Left lung (tissue), 14 donors: ENCODE measurements at places on chromosomes 11 and 22. TPM values are rescaled to one million over a fixed set of nuclear protein-coding genes. Genes with fewer than 3 reads are reported as not detected.
A peak's percentile ranks its signal among the peaks of the same experiment; 100 is the strongest.

DNA sequence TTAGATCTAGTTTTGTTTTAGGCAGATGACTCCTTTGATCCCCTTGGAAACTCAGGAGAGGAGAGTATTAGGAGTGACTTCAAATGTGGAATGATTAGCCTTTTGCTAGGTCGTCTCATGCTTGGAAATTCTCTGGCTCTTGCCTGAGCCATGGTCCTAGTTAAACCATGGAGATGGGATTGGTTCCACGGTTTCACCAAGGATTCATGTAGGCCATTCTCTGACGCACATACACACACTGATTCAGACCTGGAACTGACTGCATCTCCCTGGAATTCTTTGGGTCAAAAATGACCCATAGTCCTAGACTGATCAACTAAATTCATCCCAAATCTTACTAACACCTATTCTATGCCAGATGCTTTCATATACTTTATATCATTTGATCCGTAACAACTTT lies 56.5 kb downstream of the POLD3 start:
- no peaks in the 10 kb centered on the region for H3K4me1 ChIP-seq
- no peak for DNase-seq
- H3K4me3 ChIP-seq, result no peak overlapping the region
- no peaks in the 10 kb centered on the region for H3K27me3 ChIP-seq
- no peak overlapping the region for H3K27ac ChIP-seq

- no peaks in the 10 kb centered on the region for H3K36me3 ChIP-seq
- H3K27me3 ChIP-seq, result no peaks in the 10 kb centered on the region
- H3K4me3 ChIP-seq, result no peak overlapping the region
- H3K4me1 ChIP-seq, result peaks cover 4% of the 10 kb centered on the region
- no peak overlapping the region for H3K27ac ChIP-seq
Observed at GRCh38 chr11:60941371-60942119, 10.4 kb downstream of the SLC15A3 start.

GRCh38 chr11:131217313-131218310 lies 152.8 kb upstream of the NTM start:
- no peaks in the 10 kb centered on the region for H3K36me3 ChIP-seq
- H3K27ac ChIP-seq, result no peak overlapping the region
- H3K27me3 ChIP-seq, result no peaks in the 10 kb centered on the region

- no peaks in the 10 kb centered on the region for H3K36me3 ChIP-seq
- no peaks in the 10 kb centered on the region for H3K27me3 ChIP-seq
- H3K27ac ChIP-seq, result no peak overlapping the region
- H3K4me1 ChIP-seq, result no peaks in the 10 kb centered on the region
- no peak for DNase-seq
Observed at GRCh38 chr11:111093061-111093460, 152.5 kb upstream of the POU2AF2 start.

DNA sequence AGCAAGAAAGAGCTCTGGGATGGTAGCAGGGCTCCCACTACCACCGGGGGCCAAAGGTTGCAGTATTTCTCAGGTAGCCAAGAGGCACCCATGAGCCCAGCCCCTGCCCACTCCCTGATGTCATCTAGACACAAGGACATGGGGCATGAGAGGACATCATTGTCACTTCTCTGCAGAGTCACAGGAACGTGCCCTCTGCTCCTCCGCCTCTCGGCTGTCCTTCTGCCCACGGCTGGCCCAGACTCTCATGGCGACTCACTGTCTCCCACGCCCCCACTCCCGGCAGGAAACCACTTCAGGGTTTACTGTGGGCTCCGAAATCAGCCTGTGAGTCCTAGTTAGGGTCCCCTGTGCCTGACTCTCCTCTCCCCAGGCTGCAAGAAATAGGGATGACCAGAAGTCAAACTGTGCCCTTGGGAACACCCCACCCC lies 1.8 kb upstream of the GAL start:
- H3K36me3 ChIP-seq, result no peaks in the 10 kb centered on the region
- H3K4me3 ChIP-seq, result no peak overlapping the region
- no peak overlapping the region for H3K27ac ChIP-seq

- H3K36me3 ChIP-seq, result no peaks in the 10 kb centered on the region
- H3K27me3 ChIP-seq, result peaks cover 59% of the 10 kb centered on the region
- no peak overlapping the region for H3K4me3 ChIP-seq
- no peaks in the 10 kb centered on the region for H3K4me1 ChIP-seq
Observed at GRCh38 chr22:44944883-44945601, 64.8 kb downstream of the PHF21B start.

DNA sequence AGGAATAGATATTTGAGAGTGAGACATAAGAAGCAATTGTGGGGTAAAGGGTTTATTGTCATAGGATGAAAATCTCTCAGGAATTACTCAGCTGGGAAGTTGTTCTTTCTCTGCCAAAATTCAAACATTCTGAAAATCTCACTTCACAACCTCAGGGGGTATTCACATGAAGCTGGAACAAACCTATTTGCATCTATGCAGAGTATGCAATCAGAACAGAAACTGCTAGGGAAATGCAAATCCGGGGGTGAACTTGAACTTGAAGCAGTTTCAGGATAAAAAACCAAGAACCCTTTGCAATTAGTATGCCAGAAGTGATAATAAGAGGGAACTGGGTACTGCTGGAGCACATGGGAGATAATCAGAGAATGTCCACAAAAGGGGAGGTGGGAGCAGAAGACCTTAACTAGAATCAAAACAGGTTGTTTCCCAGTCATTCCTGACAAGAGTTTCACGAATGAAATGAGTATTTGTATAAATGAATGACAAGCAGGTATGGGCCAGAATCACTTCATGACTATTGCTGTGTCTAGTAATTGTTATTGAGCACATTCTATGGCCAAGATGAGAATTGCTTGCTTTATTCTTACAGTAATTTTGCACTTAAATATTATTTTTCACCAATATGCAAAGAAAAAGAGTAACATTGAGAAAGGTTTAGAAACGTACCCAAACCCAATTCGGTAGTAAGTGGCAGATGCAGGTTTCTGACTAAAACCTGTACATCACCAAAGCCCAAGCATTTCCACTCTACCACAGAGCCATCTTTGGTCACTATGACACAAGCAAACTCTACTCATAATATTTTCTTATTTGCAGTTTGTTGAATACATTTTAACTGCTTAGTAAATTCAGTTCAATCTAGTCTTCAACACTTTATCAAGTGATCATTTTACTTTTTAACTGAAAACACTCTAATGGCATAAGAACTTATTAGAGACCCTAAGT lies 61.8 kb upstream of the UBASH3B start:
- no peaks in the 10 kb centered on the region for H3K4me1 ChIP-seq
- no peak overlapping the region for H3K27ac ChIP-seq
- no peak for DNase-seq
- no peak overlapping the region for H3K4me3 ChIP-seq

DNA sequence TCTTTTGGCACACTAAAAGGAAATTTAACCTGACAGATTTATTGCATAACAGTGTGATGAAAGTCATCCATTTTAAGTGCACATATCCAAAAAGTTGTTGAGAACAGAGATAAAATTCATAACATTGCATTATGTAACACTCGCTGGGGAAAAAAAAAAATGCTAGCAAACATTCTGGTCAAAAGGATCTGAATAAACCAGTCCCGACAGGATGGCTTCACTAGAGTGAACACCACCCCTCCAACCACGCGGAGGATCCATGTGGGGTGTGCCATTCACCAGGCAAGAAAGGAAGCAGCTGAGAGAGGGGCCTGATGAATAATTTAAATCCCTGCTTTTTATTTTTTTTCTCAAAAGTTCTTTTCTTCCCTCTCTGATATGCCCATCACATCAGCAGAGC lies 258.7 kb downstream of the DCDC1 start:
- H3K27ac ChIP-seq, result no peak overlapping the region
- DNase-seq, result no peak
- H3K36me3 ChIP-seq, result no peaks in the 10 kb centered on the region
- no peaks in the 10 kb centered on the region for H3K4me1 ChIP-seq
- no peak overlapping the region for H3K4me3 ChIP-seq

DNA sequence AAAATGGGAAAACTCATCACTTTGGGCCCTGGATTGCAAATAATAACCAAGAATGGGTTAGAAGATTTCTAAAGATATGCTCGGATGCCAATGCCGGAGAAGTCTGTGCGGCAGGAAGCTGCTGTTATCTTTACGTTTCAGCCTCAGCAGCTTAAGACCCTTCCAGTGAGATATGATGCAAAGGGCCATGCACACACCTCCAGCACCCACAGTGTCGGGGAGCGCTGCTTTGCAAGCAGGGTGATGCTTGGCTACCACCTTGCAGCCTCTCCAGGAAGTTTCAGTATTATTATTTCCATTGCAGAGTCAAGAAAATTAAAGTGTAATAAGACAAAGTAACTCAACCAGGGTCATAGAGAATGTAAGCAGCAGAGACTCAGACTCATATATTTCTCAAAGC lies 37.3 kb downstream of the LARGE1 start:
- H3K36me3 ChIP-seq, result no peaks in the 10 kb centered on the region
- H3K4me1 ChIP-seq, result no peaks in the 10 kb centered on the region
- no peak for DNase-seq
- no peak overlapping the region for H3K4me3 ChIP-seq

GRCh38 chr11:69495441-69496201 lies 14.2 kb downstream of the LINC01488 start:
- H3K27me3 ChIP-seq, result no peaks in the 10 kb centered on the region
- DNase-seq, result no peak
- H3K36me3 ChIP-seq, result no peaks in the 10 kb centered on the region
- no peak overlapping the region for H3K4me3 ChIP-seq

DNA sequence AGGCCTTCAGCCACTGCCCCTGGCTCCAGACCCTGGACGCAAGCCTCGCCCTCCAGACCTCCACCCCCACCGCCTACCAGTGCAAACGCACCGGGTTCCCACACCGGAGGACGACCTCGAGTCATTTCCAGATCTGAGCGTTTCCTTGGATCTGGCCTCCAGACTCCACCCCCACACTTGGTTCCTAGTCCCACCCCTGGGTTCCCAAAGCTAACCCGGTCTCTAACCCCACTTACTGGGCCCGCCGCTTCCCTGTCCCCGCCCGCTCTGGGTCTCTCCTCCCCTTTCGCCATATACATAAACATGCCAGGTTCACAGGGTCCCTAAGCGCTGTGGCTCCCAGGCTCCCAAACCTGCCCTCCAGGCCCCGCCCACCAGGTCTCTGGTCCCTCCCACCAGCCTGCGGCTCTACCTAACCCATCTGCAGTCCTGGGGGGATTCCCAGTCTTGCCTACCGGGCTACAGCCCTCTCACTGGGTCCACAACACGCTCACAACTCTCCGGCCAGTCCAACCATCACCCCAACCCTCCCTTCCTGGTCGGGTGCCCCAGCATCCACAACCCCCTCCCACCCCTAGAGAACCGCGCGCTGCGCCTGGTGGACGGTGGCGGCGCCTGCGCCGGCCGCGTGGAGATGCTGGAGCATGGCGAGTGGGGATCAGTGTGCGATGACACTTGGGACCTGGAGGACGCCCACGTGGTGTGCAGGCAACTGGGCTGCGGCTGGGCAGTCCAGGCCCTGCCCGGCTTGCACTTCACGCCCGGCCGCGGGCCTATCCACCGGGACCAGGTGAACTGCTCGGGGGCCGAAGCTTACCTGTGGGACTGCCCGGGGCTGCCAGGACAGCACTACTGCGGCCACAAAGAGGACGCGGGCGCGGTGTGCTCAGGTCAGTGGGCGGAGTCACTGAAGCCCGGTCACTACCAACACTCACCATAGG lies 36.7 kb downstream of the CD6 start:
- peaks cover 17% of the 10 kb centered on the region for H3K4me1 ChIP-seq
- peaks cover 19% of the 10 kb centered on the region for H3K27me3 ChIP-seq

DNA sequence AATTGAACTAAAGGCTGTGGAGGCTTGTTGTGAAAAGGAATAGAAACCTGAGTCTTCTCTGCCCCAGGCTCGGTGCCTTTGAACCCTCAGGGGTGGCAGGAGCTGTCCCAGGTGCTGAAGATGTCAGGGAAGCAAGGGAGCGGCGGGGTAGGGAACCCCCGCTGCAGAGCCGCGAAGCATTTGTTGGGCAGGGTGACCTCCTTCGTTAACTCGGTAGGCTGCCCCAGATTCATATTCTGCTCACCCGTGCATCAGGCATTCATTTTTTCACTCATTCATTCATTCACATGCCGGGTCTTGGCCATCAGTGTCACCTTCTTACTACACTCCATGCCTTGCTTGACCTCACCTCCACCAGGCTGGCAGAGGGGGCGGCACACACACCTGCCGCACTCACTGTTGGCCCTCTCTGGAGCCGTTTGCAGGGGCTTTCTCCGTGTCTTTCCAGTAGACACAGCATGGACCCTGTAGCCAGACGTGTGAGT lies 618.9 kb downstream of the BRD1 start:
- peak; percentile 18 for DNase-seq
- no peak overlapping the region for H3K27ac ChIP-seq
- no peak overlapping the region for H3K4me3 ChIP-seq
- no peaks in the 10 kb centered on the region for H3K4me1 ChIP-seq
- no peaks in the 10 kb centered on the region for H3K36me3 ChIP-seq

GRCh38 chr11:10744206-10744605 lies 6.8 kb upstream of the CTR9 start:
- no peaks in the 10 kb centered on the region for H3K27me3 ChIP-seq
- H3K4me1 ChIP-seq, result peaks cover 17% of the 10 kb centered on the region
- DNase-seq, result no peak
- H3K4me3 ChIP-seq, result no peak overlapping the region

DNA sequence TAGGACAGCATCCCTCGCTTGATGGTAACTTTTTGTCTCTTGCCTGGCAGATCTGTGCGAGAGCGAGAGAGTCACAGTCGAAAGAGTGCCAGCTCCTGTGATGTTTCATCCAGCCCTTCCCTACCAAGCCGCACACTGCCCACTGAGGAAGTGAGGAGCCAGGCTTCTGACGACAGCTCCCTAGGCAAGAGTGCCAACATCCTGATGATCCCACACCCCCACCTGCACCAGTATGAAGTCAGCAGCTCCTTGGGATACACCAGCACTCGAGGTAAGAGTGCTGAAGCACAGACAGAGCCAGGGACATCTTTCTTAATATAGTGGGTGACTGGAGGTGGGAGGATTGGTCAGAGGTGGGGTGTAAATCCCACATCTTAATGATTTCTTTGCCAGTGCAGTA lies 61.1 kb downstream of the DEPDC5 start:
- no peak overlapping the region for H3K27ac ChIP-seq
- H3K36me3 ChIP-seq, result peaks cover 98% of the 10 kb centered on the region
- H3K27me3 ChIP-seq, result no peaks in the 10 kb centered on the region
- H3K4me1 ChIP-seq, result no peaks in the 10 kb centered on the region
- DNase-seq, result no peak

DNA sequence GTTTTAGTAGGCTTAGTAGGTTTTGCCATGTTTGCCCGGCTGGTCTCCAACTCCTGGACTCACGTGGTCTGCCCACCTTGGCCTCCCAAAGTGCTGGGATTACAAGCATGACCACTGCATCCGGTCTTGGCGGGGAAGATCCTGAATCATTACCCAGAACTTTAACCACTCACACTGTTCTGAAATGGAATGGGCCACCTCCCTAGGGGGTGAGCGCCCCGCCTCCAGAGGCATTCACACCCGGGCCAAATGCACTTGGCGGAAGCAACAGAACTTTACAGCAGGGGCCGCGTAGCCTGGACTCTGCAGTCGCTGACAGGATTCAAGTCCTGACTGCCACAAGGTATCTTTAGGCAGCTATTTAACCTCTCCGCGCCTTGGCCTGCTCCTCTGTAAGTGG lies 5.4 kb downstream of the CCDC86 start:
- no peaks in the 10 kb centered on the region for H3K27me3 ChIP-seq
- H3K27ac ChIP-seq, result no peak overlapping the region
- peaks cover 34% of the 10 kb centered on the region for H3K4me1 ChIP-seq
- no peak for DNase-seq

- H3K27me3 ChIP-seq, result no peaks in the 10 kb centered on the region
- peaks cover 4% of the 10 kb centered on the region for H3K4me1 ChIP-seq
- DNase-seq, result peak; percentile 86
- H3K36me3 ChIP-seq, result peaks cover 20% of the 10 kb centered on the region
- H3K4me3 ChIP-seq, result peak within 1 kb of the TSS; percentile 65
- peak within 1 kb of the TSS; percentile 93 for H3K27ac ChIP-seq
Observed at GRCh38 chr11:66856496-66857233, at the start of gene LRFN4. TSS of gene LRFN4 (plus strand) at chr11:66857064. CDS start at chr11:66857745, 681 bp downstream.

RAG2 gene
- not detected for total RNA-seq

LAYN gene
- 19.8 TPM for total RNA-seq

SCO2 gene
- 2.3 TPM for total RNA-seq

INS gene
- not detected for total RNA-seq

BCO2 gene
- total RNA-seq, result 3.9 TPM

MOV10L1 gene
- total RNA-seq, result 1.7 TPM

EPS8L2 gene
- 114 TPM for total RNA-seq
